ENCODE measurements at places on chromosomes 2 and 18. TPM values are rescaled to one million over a fixed set of nuclear protein-coding genes. Genes with fewer than 3 reads are reported as not detected.

GALNT3 gene
- 0.27 TPM for total RNA-seq

FSHR gene
- total RNA-seq = not detected

LYG1 gene
- 0.57 TPM for total RNA-seq

UGT1A3 gene
- not detected for total RNA-seq

UCN gene
- total RNA-seq = 2.1 TPM

DNAH6 gene
- total RNA-seq = 0.22 TPM

CNTNAP5 gene
- total RNA-seq = not detected

COLEC12 gene
- total RNA-seq = 5.5 TPM

NEMP2 gene
- total RNA-seq = 3.6 TPM

GRCh38 chr2:284896-285492 lies 2.9 kb downstream of the ALKAL2 start:
- DNase-seq = no peak

DNA sequence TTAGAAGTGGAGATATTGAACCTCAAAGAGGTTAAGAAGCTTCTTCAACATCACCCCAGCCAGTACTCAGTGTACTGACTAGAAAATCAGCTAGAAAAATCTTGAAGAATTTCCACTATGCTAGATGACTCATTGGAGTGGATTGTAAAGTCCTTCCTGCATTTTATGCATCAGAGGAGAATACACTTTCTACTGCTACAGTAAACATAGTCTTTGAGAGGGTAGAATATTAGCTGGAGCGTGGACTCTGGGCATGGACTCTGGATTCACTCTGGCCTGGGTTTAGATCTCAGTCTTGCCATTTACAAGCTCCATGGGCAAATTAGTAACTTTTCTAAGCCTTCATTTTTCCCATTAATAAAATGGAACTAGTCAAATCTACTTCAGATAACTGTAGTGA lies 215.9 kb downstream of the IRS1 start:
- DNase-seq = no peak

- DNase-seq = no peak
Measured at GRCh38 chr18:362311-363290, 94.8 kb upstream of the THOC1 start.

DNA sequence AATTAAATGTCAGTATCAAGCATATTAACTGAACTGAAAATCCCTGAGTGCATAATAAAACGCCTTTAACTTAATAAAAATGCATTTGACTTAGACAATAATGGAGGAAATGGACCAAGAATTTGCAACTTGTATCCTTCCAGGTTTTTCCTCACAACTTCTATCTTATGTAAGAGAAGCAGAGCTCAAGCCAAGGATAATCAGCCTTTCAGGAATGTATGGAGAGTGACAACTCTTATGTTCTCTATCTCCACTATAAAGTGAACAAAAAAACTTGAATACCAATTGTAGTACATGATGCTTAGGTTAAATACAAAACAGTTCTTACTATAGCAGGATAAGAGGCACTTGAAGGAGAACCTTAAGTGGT lies 64.8 kb upstream of the CYP26B1 start:
- no peak for DNase-seq

DNA sequence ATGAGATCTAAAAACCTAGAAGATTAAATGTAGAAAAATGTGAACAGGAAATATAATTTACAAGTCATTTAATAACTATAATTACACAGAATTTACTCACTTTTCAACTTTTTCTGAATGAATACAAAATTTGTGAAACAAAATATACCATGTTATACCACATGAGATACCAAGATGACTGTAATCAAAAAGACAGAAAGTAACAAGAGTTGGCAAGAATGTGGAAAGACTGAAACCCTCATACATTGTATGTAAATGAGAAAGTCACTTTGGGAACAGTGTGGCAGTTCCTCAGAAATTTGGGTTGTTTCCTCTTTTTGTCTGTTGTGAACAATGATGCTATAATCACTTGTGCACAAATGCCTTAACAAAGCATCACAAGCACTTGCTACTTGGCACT lies 145.4 kb upstream of the ZNF804A start:
- DNase-seq = no peak

DNA sequence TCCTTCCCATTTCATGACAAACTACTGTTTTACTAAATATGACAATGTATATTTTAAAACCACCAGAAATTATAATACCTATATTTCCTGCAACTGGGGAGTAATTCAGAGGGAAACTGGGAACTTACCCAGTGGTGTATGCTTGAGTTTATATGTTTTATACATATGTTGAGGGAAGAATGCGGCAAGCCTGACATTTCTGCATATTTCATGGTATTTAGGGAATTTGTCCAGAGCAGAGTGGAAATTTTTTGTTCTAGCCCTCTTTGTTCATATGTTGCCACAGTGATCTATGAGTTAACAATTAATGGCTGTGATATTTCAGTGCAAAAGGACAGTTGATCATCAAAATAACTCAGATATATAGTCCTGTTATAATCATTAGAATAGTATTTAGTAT lies 230.8 kb upstream of the VWC2L start:
- DNase-seq = no peak

DNA sequence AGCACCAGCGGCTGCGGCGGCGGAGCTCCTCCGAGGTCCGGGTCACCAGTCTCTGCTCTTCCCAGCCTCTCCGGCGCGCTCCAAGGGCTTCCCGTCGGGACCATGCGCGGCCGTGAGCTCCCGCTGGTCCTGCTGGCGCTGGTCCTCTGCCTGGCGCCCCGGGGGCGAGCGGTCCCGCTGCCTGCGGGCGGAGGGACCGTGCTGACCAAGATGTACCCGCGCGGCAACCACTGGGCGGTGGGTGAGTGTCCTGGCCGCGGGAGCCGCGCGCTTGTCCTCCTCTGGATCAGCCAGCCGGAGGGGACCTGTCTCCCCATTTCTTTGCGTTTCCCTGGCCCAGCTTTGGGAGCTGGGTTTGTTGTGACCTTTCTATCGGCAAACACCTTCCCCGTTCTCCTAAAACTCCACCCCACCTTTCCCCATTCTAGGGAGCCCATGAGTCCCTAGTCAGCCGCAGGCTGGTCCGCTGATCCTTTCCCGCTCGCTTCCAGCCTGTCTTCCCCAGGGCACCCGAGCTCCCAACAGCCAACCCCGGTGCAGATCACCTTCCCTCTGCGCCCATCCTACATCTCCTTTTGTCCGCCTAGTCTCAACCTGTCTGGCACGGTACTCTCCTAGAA lies 316 bp downstream of the GRP start:
- DNase-seq = no peak

DNA sequence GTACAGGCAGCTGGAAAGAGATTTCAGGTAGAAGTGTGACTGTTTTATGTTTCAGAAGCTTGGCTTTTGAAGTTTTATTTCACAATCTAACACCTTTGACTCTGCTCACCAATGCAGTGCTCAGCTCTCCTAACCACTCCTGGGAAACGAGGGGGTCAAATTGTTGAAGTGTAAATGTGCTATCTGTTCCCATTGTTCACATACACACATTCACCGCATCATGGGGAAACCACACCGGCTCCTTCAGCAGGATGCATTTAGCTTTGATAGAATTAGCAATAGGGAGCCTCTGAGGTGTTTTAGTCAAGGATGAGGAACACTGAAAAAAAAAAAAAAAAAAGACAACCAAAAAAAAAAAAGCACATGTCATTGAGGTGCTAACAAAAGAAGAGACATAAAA lies 13.4 kb upstream of the DLGAP1 start:
- no peak for DNase-seq

- no peak for DNase-seq
Measured at GRCh38 chr2:164697688-164698461, 76.6 kb upstream of the GRB14 start.

- peak; percentile 58 for DNase-seq
Measured at GRCh38 chr18:79789091-79789891, 8.4 kb upstream of the KCNG2 start.

DNA sequence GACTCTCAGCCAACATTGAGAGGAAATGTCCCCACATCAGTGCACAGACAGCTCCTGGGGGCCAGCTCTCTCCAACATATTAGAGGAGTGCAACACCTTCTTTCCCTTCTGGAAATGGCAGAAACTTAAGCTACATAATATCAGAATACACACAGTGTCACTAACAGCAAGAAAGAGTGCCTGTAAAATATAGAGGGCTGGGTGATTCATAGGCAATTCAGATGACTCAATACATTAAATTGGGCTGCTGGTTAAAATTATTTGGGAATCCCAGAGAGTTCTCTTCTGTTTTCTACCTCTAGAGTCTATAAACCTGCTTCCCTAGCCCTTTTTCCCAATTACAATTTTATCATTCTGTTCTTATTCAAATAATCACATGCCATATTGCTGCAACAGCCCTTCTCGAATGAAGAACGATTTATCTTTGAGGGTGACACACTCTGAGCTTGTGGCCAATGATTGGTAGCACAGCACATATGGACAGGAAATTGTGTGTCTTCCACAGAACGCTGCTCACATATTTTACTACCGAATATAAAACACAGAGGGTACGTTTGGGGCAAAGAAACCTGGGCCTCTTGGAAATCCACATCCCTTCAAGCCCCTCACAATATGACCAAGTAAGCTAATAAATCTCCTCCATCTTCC lies 381.2 kb downstream of the MBD2 start:
- no peak for DNase-seq

GRCh38 chr2:114025030-114025429 lies 135.1 kb downstream of the ACTR3 start:
- no peak for DNase-seq

Measured in cardiac septum (tissue), 1 donor.